Activated gamma-delta T cell (primary cell): ENCODE measurements at places on chromosomes 7 and 10.

DNA sequence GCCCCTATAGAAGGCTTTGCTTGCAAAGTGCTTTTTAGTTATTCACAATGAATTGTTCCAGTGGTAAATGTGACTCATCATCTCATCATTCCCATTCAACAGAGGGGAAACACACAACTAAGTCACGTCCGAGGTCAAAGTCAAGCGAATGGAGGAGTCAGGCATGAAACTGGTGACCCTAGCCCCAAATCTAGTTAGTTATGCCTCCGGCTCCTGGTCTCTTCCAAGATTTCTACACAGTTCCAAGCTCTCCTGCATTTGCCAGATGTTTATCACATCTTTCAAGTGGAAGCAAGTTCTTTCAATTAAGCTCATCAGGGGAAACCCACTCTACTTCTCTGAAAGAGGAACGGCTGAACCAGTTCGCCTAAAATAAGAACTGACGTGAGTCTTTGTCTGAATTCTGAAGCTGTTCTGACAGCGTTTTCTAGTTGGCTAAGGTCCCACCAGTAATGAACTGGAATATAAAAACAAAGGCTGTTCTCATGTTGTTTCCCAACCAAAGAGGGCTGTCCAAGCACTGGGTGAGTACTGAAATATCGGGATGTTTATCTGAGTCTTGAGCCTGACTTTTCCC, 140.9 kb upstream of the NRBF2 start:
- no peak for DNase-seq

DNA sequence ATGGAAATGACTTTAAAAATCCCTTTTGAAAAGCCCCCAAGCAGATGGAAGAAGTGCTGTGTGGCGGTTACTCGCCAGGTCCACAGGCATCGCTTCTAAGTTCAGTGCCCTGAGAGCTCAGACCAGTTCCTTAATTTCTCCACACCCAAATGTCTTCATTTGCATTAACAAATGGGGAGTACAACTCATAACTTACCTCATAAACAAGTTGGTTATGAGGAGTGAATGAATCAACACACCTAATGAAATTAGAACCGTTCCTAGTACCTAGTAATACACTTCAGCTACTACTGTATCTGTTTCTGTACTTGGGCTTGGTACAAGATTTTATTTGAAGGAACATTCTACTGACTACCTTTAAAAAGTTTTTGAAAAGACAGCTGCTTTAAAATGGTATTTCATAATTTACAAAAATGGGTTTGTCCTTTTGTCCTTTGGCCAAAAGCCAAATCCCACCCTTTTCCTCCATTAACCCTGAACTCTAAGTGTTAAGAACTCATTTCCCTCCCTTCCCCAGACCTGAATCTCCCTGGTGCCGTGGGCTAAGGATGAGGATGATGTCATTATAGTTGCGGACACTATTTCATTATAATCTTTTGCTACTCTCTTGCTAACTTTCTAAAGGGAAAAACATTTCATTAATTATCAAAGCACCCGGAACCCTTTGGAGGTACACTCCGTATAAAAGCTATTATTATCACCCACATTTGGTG, 221.5 kb upstream of the CELF2 start:
- no peak for DNase-seq

DNA sequence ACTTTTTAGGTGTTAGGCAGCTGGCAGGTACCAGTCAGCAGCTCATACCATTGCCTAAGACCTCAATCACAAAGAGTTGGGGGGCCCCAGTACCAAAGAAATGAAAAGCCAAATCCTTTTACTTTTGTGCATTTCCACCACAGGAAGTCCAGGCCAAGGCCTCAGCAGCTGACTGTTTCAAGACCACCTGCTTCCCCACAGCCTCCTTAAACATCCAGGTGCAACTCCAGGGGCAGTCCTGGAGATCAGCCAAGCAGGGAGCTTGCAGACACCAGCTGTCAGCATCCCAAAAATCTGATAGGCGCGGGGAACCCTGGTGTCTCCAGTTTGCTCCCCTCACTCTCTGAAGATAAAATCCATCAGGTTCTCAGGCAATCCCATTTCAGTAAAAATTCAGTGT, 91.5 kb upstream of the EFCAB10 start:
- DNase-seq, result no peak

- DNase-seq, result no peak
These were observed 25.7 kb downstream of the ELN start for GRCh38 chr7:74053589-74054186.

- no peak for DNase-seq
These were observed 453.1 kb upstream of the MKI67 start for GRCh38 chr10:128579280-128579865.

DNA sequence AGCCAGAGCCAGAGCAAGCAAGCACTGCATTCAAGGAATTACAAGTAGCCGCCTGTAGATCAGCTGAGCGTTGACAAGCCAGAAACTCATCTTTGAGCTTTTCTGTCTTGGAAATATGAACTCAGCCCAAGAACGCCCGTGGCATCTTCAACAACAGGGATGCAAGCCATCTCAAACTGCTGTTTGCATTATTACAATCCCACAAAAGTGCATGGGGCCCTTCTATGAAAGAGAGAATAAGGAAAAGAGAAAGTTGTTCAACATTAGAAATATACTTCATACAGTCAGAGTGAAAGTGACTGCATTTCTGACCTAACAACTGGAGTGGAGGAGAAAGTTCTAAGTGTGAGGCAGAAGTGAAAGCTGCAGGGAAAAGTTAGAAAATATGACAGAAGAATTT, 6.5 kb downstream of the SGCE start:
- DNase-seq, result no peak

DNA sequence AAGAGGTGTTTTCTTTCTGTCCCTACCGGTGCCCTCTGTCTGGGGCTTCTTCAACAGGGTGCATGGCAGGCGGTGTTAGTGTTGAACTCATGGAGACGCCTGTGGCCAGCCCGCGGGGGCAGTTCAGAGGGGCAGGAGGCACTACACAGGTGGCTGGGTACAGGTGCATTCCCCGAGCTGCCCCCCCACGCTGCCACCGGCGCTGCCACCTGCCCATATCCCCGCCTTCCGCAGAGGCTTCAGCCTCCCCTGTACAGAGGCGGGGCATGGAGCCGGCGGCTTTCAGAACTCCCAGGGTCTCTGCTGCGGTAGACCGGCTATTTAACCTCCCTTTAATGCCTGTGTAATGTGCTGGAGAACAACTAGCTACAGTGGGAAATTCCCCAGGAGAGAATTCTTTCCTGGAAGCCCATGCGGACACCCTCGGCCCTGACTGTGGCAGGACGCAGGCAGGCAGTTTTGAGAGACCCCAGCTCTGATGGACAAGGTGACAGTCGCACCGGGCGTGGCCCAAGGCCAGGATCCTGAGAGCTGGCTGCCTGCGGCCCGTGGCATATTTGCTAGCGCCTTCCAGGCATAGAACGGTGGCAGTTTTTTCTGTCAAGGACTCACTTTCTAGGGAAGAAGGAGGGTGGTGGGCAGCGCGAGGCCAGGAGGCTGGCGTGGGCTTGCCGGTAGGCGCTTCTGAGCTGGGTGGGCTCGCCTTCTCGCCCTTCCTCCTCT, 53.7 kb upstream of the ZNF32 start:
- DNase-seq, result no peak

DNA sequence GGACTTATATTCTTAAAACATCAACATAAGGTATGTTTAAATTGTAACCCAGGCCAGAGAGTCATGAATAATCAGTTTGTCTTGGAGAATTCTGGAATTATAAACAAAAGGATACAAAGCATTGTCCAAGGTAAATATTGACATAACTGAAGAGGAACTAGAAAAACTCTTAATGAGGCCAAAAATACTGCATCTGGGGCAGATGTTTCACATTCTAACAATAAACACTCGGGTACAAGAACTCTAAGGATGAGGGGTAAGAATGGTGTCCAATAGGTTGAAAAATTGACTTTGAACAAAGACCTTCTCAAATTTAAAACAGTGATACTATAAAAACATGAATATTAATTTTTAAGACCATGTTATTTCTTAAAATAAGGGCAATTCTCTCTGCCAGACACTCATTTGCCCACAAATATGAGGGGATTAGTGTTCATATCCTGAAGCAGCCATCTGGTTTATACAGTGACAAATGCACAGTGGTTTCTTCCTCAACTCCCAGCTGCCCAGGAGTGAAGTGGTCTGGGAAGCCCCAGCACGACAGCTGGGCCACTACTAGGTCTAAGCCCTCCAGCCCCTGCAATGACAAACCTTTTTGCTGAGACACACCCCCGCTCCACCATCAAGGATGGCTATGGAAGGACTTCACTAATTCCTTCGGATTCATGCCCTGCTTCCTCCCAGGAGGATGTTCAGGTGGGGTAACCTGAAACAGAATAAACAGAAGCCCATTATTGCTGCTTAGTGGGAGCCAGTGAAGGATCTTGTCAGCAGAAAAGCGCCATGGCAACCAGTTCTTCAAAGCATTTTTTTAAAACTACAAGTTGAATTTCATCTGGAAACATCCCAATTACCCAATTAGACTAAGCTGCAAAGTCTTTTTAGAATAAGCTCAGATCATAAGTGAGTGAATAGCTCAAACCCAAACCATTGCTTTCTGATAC, 107.5 kb upstream of the ARID5B start:
- no peak for DNase-seq

DNA sequence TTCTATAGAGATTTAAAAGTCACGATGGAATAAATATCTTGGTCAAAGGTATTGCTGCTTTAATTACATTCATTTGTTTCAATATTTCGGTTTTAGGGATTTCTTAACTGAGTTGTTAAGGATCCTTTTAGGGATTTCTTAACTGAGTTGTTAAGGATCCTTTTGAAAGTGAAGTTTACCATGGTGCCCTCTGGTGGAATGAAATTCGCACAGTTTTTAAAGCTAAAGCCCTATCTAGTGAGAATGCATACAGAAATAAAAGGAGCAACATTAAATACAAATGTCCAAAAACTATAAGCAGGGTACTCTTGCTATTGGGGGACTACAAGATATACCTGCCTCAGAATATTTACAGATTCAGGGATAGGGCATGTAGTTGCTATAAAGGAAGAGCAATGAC, 193.7 kb downstream of the RNLS start:
- no peak for DNase-seq

GRCh38 chr7:6350433-6351058, 78.1 kb upstream of the CYTH3 start:
- no peak for DNase-seq

DNA sequence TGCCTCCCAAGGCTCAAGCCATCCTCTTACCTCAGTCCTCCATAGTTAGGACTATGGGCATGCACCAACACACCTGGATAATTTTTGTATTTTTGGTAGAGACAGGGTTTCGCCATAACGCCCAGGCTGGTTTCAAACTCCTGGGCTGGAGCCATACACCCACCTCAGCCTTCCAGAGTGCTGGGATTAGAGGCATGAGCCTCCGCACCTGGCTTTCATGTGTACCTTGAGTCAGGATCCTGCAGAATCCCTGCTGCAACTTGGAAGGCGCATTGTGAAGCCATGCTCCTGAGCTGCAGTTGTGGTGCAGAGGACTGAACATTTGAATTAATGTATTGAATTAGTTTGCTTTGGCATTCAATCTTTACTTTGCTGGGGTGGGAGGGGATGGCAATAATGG, 29.4 kb upstream of the NMT2 start:
- no peak for DNase-seq

DNA sequence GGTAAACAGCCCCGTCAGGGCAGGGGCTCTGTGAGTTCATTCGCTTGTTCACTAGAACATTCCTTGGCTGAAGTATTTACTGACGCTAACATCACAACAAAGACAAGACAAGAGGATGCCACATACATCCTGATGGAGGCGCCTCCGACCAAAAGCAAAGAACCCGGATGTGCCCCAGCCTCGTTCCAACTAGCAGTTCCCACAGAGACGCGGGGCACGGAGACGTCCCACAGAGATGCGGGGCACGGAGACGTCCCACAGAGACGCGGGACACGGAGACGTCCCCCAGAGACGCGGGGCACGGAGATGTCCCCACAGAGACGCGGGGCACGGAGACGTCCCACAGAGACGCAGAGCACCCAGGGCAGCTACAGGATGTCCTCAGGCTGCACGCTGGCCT, 35.4 kb upstream of the CFAP46 start:
- DNase-seq, result no peak

- DNase-seq, result no peak
These were observed 665.4 kb downstream of the AUTS2 start for GRCh38 chr7:70263471-70264255.

DNA sequence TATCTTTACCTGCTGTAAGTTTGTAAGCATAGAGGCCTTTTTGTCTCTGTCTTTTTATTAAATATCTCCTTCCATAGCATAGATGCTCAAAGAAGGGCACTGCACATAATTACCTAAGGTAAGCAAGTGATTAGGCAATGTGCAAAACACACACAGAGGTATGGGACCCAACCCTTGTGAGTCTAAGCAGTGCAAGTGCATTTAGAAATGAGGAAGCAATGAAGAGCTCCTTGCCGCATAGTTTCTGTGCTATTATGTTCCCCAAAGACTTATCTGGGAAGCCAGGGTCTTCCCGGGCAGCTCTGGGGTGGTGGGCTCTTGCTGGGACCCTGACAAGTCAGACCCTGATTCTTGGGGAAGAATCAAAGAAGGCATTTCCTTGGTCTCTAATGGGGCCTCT, 13.5 kb upstream of the MGAM2 start:
- DNase-seq, result no peak

DNA sequence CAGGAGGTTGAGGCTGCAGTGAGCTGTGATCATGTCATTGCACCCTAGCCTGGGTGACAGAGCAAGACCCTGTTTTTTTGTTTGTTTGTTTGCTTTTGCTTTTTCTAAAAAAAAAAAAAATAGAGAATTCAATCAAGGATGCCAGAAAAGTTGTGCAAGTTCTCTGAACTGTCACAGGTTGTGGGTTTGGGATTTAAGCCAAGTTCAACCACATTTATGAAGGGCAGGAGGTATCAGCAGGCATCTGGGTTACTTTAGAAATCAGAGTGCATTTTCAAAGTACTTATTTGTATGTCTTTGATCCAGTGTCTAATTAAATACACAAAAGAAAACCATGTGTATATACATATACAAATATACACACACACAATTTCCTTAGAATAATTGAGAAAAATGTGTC, 151.2 kb upstream of the MINDY3 start:
- DNase-seq, result no peak

GRCh38 chr7:141074162-141074991, 513 bp downstream of the TMEM178B start:
- no peak for DNase-seq

DNA sequence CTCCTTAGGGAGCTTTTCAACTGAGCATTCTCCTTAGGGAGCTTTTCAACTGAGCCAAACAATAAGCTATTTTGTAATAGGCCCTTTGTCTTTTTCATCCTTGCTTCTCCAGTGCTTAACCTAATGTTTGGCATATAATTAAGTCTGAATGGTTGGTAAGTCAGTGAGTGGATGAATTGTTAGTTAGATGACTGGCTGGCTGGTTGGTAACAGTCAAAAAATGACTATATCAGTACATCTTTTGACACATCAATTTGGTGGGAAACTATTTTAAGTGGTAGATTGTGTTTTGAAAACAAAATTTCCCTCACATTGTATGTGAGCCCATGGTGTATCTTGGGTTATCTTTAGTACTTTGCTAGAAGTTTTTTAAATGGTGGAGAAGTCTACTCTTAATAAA, 16.4 kb downstream of the ING3 start:
- DNase-seq, result no peak

GRCh38 chr7:7740037-7740355, 21.6 kb upstream of the RPA3 start:
- DNase-seq, result no peak

GRCh38 chr7:1062296-1063294, 18.2 kb downstream of the GPR146 start:
- no peak for DNase-seq
